Activated gamma-delta T cell (primary cell): ENCODE measurements at places on chromosomes 4 and X.

GRCh38 chr4:28921886-28922285 is 1798.3 kb upstream of the PCDH7 start:
- no peak for DNase-seq

- no peak for DNase-seq
Observed at GRCh38 chrX:7709845-7710244, 133.1 kb upstream of the VCX start.

DNA sequence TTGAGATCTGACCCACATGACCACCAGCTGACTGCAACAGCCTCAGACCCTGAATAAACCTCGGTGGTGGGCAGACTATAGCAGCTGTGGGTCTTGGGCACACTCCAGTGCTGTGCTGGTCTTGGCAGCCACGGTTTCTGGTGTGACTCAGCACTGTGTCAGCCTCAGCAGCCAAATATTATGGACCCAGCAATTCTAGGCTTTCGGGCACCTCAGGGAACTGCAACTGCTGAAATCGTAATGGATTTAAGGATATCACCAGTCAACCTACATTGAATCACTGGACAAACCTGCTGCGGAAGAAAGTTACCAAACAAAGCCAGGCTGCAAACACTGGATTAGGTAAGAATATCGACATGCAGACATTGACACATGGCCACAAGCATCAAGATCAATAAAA is 10.5 kb upstream of the UBE2NL start:
- DNase-seq, result no peak

DNA sequence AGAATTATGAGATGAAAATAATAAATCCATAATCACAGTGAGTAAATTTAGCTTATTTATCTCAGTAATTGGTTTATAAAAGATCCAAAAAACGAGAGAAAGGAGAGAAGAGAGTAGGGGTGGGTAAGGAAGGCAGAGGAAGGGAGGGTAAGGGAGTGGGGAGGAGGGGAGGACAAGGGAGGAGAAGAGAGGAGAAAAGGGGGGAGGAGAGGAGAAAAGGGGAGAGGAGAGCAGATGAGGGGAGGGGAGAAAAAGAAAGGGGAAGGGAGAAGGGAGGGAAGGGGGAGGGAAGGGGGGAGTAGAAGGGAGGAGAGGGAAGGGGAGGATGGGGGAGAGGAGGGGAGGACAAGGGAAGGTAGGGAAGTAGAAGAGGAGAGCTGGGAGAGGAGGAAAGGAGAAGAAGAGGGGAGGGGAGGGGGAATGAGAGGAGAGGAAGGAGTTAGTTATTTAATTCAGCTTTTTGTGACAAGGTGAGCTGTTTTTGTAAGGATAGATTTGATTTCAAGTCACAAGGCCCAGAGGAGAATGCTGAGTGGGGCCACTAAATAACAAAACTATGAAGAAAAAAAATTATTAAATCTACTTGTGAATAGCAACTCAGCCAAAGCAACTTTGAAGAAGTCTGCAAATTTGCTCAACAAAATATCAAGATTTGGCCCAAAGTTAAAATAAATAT is 454.3 kb downstream of the ARAP2 start:
- no peak for DNase-seq

DNA sequence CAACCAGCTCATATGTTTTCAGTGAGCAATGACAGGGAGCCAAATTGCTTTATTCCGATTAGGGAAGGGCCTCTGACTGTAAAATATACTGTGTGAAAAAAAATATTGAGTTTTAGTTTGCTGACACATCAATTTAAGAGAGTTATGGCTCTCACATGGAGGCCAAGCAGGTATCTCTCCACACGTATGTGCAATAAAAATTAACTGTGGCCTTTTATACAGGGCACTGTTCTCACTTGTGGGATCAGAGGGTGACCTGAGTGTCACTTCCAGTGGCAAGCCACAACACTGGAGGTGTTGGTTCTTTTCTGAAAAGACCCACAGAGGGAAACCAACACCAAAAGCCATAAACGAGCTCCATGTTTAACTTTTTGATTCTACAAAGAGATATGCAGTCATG is 462.8 kb downstream of the MID1IP1 start:
- DNase-seq, result no peak

DNA sequence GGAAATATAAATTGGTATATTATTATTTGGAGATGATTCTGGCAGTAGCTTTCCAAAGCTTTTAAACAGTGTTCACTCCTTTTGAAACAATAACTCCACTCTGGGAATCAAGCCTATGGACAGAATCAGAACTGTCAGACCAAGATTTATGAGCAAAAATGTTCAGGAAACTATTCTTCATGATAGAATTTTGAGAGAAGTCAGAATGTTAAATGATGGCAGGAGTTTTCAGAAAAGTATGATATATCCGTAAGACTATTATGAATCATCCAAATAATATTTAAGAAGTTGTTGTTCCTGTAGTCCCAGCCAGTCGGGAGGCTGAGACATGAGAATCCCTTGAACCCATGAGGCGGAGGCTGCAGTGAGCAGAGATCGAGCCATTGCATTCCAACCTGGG is 50.5 kb upstream of the ADGRG2 start:
- no peak for DNase-seq

- DNase-seq, result no peak
Observed at GRCh38 chr4:24689212-24689611, 104.9 kb upstream of the DHX15 start.

DNA sequence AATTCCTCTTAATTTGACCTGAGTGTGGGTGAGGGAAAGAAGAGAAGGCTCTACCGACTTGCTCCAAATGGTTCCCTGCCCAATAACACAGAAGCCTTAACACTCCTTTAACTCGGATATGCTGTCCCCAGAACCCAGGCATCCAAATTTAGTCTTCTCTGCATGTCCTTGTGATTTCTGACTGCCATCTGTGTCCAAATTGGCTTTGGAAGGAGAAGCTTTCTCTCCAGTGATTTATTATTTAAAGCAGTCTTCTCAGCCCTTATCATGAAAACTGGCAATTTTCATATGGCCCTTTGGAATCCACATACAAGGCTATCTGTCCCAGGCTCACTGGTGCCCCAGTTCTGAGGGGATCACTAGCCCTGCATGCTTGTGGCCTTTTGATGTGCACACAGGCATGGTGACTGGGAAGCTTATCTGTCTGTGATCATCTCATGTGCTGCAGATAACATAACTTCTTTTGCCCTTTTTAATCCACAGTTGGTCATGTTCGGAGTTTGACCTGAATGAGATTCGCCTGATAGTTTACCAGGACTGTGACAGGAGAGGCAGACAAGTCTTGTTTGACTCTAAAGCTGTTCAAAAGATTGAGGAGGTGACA is 56.7 kb downstream of the FNIP2 start:
- no peak for DNase-seq

- DNase-seq, result no peak
Observed at GRCh38 chr4:104848597-104849225, 298.0 kb upstream of the TET2 start.

DNA sequence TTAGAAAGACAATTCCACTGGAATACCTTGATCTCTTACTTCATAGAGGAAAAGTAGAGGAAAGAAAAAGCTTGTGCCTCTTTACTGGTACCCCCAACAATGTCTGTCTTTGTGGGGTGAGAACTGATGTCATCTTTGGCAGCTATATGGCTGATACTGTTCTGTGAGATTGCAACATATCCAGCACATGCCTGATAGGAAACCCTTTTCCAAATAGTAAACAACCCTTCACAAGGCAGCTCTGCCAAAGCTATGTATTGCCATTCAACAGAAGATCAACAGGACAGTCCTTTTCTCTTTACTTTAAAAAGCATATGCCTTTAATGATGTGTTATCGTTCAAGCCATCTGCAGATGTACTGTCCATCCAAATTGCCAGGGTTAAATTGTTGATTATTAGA is 105.9 kb downstream of the IL1RAPL1 start:
- DNase-seq, result no peak
